NCI-H187 treated with DMSO at 0.1 percent for 48 hours (cell line): ENCODE measurements at places on chromosomes 2 and 18.

DNA sequence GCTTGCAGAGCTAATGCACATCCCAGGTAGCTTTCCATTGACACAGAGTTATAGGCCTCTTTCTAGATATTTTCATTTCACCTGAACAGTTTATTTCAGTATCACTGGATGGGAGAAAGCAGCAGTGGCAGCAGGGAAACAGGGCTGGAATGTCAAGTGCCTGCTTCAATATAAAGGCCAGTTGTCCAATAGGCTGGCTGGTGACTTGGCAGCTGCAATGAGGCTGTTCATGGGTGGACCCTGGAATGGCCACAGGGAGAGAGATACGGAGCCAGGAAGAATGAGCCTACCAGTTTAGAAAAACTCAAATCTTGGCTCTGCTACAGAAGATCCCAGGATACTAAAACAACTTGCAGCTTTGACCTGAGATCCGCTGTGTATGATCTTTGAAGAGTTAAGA, 185.0 kb downstream of the BCL11A start:
- DNase-seq, result no peak

DNA sequence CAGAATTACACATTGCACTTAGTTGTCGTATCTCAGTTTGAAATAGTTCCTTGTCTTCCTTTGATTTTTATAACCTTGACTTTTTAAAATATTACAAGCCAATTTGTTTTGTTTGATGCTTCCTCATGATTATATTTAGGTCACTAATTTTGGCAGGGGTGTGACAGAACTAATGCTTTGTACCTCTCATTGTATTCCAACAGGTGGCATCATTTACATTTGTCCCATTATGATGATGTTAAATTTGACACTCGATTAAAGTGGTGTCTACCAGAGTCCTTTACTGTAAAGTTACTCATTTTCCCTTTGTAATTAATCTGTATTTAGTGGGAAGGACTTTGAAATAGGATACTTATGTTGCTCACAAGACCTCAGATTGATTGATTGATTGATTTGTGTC, 21.5 kb upstream of the MFSD2B start:
- no peak for DNase-seq

GRCh38 chr18:38619129-38619528, 1053.5 kb upstream of the CELF4 start:
- DNase-seq, result no peak

- DNase-seq, result no peak
Measured at GRCh38 chr2:20961858-20962257, 82.0 kb downstream of the APOB start.

GRCh38 chr2:10839813-10840212, 27.2 kb upstream of the PDIA6 start:
- DNase-seq, result no peak

DNA sequence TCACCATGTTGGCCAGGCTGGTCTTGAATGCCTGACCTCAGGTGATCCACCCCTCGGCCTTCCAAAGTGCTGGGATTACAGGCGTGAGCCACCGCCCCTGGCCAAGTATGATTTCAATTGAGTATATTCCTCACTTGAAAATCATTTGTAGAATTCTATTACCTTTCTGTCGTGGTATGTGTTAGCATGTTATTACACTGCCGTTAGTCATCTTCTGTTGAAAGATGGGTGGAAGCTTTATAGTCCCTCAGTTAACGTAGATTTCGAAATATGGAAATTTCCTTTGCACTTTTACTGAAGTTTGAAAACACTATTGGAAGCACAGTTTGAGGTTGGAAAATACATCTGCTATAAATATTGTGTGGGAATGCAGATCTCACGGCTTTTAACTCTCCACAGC, 14.7 kb downstream of the NIFK start:
- no peak for DNase-seq

DNA sequence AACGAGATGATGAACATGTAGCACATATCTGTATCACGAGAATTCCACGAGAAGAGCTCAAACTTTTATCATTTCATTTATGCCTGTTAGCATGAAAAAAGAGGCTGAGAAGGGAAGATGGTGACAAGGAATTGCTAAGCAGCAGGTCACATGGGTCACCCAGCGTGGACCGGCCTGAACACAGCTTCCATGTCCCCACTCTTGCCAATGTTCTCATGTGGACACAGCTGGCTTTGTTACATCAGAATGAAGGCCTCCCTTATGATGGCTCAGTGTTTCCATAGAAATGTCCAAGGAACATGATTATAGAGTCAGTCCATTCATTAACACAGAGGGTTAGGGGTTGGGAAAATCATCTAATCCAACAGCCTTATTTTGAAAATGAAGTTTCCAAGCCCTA, 215.4 kb downstream of the CMPK2 start:
- no peak for DNase-seq

DNA sequence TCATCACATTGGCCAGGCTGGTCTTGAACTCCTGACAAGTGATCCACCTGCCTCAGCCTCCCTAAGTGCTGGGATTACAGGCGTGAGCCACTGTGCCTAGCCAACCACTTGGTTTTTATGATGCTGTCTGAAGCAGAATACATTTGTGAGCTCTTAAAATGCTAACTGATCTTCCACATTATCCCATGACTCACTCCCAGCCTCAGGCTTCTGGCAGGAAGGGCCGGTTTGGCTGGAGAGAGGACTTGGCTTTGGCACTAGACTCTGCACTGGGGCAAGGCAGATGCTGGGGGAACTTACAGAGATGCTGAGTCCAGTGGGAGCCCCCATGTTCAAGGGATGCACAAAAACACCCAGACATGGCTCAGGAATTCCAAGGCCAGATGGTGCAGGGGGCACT, 40.5 kb upstream of the SH3BP4 start:
- no peak for DNase-seq

DNA sequence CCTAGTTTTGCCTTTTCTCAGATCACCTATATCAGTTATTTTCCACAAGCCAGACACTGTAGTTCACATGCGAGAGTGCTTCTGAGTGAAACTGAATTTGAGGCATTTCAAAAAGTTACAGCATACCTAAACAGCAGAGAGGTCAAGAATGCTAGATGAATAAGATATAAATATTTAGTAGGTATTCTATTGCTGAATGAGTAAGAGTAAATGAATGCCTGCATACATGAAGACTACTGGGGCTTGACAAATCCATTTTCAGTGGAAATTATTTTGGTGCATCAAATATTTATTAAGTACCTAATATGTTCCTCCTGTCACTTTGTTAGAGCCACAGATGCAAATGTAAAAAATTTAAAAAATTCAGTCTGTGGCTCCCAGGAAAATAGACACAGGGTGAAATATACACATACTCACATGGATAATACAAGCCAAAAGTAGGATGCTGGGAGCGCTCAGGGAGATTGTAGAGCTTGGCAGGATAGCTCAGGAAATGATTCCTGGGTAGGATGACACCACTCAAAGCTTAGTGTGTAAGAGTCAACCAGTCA, 27.6 kb upstream of the CDC42EP3 start:
- no peak for DNase-seq

- DNase-seq, result no peak
Measured at GRCh38 chr2:127588241-127588640, 52.8 kb downstream of the MYO7B start.

DNA sequence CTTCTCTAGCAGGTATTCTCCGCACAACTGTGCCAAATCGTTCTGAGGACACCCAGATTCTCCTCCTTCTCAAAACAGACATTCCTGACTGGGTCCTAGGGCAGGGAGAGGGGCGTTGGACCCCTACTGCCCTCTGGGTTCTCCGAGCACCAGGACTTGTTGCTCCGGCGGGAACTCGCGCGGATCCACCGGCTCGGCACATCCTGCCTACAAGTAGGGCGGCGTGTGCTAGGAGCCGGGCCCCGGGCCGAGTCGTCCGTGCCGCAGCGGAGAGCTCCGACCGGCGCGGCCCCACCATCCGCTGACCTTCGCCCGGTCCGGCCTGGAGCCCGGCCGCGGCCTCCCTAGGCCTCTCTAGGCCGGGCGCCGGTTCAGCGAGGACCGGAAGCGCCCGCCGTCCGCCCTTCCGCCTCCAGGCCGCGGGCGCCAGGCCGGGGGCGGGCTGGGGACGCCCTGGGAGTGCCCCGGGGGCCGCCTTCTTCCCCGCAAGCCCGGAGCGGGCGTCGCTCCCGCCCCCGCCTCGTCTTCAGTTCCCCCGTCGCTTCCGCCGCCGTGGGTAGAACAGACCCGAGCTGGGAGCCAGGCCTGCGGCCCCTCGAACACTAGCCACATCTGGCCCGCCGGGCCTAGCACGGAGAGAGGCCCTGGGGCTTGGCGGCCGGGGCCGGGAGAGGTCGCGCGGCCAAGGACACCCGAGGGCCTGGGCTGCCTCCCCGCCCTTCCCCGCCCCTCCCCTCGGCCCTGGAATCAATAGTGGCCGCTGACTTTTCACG, 7.6 kb upstream of the ONECUT2 start:
- no peak for DNase-seq

DNA sequence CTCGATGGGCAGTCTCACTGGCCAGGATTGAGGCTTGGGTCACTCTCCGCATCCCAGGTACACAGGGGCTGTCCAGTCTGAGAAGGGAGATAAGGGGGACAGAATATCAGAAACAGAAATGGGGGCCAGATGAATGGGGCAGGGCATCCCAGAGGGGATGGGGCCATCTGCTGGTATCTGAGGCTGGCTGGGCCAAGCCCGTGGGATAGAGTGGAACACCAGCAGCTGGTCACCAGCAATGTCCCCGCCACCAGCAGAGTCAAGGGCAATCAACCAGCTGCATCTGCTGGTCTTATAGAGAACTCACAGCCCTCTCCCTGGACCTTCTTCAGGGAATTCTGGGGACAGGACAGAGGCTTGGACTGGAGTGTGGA, 128.8 kb upstream of the HAAO start:
- no peak for DNase-seq

DNA sequence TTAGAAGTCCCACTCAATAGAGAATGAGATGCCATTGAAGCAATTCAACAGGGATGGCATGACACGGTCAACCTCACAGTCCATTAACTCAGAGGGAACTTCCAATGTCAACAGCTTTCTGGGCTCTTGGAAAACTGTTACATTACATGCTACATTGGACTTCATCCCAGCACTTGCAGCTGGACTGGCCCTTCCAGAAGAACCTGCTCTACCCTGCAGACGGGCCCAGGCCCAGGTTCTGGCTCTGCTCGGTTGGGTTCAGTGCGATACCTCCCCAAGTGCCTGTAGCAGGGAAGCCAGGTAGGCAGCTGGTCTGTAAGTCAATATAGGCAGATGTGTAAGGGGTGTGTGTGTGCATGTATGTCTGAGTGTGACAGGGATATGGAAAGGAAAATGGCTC, 12.9 kb downstream of the LAMA1 start:
- DNase-seq, result no peak

DNA sequence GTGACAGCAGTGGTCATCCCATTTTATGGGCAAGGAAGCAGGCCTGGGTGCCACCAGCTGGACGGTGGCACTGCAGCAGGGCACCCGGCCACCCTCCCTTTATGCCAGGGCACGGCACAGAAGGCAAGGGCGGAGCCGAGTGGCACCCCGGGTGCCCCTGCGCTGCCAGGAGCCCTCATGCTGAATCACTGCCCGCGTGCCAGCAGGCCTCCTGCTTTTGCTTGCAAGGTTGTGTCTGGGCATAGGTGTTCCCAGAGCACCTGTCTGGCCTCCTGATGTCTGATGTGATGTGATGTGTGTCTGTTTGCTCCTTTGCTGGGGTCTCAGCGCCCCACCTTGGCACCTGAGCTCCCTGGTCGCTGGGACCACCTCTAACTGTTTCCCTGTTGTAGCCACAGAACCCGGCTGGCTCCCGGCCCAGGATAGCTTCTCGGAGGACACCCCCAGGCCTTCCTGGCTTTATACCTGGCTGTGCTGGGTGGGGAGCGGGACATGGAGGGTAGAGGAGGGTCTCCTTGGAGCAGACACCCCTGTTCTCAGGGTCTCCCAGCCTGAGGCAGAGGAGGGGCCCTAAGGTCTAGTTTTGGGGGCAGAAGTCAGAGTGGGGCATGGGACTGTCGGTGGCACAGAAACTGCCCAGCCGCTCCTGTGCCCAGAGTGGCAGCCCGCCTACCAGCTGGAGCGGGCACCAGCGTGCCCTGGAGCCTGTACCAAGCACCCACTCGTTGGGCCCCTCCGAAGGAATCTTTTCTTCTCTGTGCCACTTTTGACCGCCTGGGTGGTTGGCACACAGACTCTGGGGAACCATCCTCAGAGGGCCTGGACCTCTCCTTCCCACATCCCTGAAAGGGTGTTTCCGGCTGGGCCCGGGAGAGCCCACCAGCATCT, 3.6 kb downstream of the GPC1 start:
- no peak for DNase-seq

- DNase-seq, result no peak
Measured at GRCh38 chr18:62326646-62327348, 1.7 kb downstream of the TNFRSF11A start.

- DNase-seq, result no peak
Measured at GRCh38 chr2:156956161-156956560, 301.3 kb upstream of the GALNT5 start.
